CD4-positive, alpha-beta T cell treated with Interleukin-6 at 100 ng/mL for 8 hours (primary cell): ENCODE measurements at places on chromosomes 6 and 20.

- DNase-seq = no peak
These were observed 21.3 kb downstream of the NPEPL1 start for GRCh38 chr20:58713801-58714339.

- DNase-seq = no peak
These were observed 80.3 kb downstream of the LPA start for GRCh38 chr6:160583794-160584193.

GRCh38 chr6:149717255-149717587 is 680 bp downstream of the LATS1 start:
- no peak for DNase-seq

- no peak for DNase-seq
These were observed 789.5 kb downstream of the DHX35 start for GRCh38 chr20:39751557-39752137.
